Activated CD8-positive, alpha-beta memory T cell treated with anti-CD3 and anti-CD28 coated beads, Interleukin-2, amount 50 U/mL, for 48 hours (primary cell): ENCODE measurements at places on chromosomes 11 and 22.

DNA sequence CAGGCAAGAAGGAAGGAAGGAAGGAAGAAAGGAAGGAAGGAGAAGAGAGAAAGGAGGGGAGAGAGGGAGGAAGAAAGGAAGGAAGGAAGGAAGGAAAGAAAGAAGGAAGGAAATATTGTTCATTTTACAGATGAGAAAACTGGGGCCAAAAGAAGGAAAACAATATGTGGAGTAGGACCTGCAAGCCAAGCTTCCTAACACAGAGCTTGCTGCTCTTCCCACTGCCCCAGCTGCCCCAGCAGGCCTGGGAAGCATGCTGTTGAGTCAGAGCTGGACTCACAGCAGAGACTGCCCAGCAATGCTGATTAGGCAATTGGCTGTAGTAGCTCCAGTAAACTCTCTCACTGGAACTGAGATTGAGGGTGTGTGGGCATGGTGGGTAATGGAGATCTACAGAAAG is 42.6 kb upstream of the SMCO4 start:
- DNase-seq: no peak

DNA sequence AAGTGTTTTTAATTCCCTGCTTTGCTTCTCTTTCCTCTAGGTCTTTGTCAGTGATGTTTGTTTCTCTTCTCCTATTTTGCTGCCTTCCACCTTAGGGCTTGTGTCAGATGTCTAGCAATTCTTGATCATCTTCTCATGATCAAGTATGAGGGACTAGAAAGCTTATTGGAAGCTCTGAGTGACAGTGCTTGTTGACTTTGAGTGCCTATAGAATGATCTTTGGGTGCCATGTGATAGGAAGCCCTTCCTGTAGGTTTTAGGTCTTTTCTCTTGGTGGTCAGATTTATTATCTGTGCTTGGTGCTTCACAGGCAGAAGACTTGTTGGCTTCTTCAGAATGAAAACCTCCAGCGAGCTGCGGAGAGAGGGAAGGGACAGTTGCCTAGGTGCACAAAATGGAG is 43.1 kb downstream of the BSX start:
- no peak for DNase-seq

DNA sequence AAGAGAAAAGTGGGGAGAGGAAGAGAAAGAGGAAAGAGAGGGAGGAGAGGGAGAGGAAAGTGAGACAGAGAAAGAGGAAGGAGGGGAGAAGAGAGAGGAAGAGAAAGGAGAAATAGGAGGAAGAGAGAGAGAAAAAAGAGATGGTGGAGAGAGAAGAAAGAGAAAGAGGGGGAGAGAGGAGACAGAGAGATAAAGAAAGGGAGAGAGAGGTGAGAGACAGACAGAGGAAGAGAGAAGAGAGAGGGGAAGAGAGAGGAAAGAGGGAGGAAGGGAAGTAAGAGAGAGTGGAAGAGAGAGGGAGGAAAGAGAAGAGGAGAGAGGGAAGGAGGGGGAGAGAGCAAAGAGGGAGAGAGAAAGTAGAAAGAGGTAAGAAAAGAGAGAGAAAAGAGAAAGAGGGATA is 9.4 kb upstream of the SEZ6L start:
- no peak for DNase-seq

DNA sequence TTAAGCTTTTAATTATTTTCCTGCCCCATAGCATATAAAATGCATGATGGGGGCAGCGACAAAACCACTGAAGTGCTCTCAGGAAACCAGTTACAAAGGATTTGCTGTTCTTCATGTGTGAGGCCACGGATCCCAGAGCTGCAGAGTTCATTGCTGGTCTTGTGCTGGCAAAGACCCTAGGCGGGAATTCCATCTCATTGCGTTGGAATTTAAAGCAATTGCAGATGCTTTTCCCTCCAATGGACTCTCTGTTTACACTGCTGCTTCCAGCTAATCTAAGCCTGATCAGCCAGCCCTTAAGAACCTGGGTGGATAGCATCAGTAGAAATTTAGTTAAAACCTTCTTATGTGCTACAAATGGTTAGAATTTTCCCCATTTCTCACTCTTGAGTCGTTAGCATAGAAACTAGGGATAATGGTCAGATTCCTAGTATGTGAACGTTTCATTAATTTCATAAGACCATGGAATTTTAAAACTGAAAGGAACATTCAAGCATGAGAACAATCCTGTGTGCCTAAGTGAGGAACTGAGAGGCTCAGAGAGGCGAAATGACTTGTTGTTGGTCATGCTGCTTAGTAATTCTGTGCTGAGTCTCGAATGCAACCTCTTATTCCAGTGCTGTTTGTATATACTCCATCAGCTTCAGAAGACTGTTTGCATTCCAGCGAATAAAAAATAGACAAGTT is 36.1 kb upstream of the ADSL start:
- no peak for DNase-seq

GRCh38 chr11:135027461-135027860 is 615.4 kb upstream of the B3GAT1 start:
- no peak for DNase-seq

GRCh38 chr11:6079463-6079862 is 28.0 kb upstream of the OR56B4 start:
- no peak for DNase-seq

GRCh38 chr11:92306966-92307510 is 82.4 kb downstream of the FAT3 start:
- DNase-seq: no peak

GRCh38 chr11:27028561-27028965 is 12.1 kb upstream of the BBOX1 start:
- DNase-seq: no peak

- peak; percentile 84 for DNase-seq
Measured at GRCh38 chr11:118929501-118930093, 3.9 kb upstream of the BCL9L start.

DNA sequence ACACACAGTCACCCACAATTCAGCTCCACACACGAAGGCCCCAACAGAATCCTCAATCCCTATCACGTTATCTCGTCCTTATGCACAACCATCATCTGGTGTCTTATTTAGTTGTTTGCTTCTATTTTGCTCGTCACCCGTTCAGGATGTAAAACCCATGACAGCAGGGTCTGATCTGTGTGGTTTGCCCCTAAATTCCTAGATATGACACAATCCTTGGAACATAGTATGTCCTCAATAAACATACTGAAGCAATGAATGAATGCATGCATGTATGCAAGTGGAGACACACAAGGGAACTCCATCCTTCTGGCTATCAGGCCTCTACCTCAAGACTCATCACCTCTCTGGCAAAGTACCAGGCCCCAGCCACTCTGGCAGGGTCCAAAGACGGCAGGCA is 20.2 kb downstream of the STARD10 start:
- no peak for DNase-seq

DNA sequence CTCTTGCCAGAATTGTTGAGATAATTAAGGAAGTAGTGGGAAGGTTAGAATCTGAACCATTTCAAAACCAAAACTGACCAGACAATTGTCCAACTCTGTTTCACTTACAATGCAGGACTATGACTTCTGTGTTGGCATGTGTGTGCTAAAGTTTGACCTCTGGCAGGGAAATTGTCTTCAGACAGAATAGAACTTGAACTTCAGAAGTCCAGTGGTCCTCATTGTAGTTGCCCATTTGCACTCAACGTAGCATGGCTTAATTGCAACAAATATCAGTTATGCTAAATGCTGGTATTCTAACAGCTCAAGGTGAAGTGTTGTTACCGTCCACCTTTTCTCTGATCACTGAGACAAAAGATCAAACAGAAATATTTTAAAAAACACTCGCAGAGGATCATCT is 47.2 kb downstream of the BLID start:
- DNase-seq: no peak

DNA sequence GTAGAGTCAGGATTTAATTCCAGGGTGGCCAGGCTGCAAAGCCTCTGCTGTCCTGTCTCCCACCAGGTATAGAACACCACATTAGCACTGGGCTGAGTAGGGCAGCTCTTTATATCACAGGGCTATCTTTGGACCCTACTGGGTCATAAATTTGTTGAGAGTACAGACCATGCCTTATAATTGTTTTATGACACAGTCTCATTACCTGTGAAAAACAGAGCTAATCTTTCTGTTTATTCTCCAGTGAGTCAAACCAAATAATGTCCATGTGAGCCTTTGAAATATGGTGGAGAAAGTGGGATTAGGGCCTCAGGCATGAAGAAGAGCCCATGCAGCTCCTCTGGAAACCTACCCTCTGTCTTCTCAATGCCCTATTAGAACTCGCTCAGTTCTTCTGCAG is 49.6 kb upstream of the KIRREL3 start:
- DNase-seq: no peak

DNA sequence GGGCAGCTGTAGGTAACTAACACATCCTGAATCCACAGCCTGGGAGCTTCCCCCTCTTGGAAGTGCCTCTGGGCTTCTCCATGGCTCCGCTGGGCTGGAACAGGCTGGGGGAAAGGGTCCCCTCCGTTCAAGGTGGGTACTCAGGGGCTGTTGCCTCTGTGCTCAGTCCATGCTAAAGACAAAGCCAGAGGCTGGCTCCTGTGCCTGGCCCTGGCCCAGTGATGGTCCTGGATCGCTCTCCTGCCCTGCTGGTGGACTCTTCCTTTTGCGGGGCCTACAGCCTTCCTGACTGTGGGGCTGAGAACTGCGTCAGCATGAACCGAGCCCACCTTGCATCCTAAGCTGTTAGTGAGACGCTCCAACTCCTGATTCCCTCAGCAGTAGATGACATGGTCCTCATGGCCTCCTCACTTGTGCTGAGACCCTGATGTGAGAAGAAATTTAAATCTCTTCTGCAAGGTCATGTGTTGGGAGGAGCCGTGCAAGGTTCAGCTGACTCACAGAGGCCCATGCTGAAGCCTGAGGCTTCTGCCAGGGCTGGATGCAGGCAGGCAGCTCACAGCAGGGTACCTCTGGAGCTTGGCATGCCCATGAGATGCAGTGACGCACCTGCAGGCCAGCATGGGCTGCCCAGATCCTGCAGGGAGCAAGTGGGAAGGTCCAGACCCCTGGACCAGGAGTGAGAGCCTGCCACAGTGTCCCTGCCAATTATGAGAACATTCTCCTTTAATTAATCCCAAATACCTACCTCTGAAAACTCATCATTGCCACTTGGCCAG is 1285.5 kb downstream of the TBC1D22A start:
- no peak for DNase-seq

DNA sequence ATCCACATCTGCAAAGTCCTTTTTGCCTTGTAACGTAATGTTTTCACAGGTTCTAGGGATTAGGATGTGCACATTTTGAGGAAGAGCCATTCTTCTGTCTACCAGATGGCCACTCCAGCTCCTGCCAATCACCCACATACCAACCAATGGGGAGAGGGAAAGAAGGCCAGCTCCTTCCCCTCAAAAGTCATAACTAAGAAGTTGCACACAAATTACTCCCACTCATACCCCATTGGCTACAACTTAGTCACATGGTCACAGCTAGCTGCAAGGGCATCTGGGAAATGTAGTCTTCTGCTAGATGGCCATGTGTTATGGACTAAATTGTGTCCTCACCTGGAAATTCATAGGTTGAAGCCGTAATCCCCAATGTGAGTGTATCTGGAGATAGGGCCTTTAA is 15.4 kb upstream of the MYOD1 start:
- DNase-seq: no peak

GRCh38 chr22:22203048-22203971 is 41.3 kb upstream of the VPREB1 start:
- DNase-seq: no peak

DNA sequence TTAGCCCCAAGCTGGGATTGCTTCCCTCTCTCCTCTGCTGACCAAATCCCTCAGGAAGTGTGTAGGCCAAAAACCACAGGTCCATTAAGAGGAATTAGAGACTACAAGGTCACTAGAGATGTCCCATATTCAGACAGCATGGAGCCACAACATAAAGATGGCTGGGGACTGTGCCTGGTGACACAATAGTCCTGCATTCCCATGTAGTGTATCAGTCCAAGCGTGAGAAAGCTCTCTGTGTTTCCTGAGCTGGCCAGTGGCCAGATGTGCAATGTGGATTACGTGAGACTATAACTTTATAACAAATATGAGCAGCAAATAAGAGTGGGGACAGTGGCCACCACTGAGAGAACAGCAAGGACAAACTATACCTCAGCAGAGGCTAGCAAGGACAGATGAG is 7.6 kb upstream of the MS4A10 start:
- DNase-seq: no peak

DNA sequence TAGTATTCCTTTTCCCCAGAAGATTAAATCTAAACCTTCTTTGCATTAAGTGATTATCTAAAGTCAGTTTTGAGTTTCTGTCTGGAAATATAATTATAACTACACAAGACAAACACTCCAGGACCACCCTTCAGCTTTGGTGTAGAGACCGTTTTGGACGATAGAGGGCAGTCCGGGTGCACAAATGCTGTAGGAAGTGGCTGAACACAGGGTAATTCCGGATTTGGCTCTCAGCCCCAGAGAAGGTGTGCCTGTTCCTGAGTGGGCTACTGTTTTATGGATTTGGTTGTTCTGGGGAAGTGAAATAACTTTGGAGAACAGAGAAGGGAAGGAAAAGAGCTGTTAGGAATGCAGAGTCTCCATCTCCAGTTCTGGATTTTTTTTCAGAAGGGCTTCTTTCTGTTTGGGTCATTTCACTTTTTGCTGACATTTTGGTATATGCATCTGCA is 14.8 kb downstream of the EXT2 start:
- DNase-seq: peak; percentile 73

DNA sequence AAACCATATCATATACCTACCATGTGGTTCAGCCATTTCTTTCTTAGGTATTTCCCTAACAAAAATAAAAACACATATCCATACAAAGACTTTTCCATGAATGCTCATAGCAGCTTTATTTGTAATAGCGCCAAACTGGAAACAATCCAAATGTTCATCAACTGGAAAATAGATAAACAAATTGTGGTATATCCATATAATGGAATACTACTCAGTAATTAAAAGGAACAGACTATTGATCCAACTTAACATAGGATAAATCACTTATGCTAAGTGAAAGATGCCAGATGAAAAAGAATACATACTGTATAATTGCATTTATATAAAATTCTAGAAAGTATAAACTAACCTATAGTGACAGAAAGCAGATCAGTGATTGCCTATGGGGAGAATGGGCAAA is 323.3 kb downstream of the BUD13 start:
- no peak for DNase-seq

DNA sequence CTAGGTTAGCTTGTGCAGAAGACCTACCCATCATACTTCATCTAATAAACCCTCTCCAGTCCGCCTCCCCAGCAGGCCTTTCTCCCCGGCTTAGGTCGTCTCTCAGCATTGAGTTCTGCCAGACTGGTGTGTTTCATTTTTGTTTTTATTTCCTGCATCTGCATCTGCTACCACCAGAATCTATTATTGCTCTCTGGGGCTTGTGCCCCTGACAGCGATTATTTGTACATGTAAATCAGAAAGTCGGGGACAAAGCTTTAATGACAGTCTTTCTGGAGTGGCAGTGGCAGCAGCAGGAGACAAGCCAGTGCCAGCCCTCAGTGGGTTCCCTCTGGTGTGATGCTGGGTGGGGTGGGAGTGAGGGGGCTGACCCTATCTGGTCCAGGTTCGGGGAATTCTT is 127.5 kb downstream of the PKNOX2 start:
- no peak for DNase-seq

DNA sequence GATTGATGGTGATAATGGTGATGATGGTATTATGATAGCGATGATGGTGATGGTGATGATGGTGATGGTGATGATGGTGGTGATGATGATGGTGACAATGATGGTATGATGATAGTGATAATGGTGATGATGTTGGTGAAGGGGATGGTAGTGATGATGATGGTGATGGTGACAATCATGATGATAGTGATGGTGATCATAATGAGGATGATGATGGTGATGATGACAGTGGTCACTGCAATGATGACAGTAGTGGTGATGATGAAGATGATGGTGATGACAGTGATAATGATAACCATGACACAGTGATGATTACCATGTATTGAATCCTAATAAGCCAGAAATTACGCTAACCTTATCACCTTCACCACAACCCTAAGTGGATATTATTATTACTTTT is 128.2 kb downstream of the SHANK2 start:
- no peak for DNase-seq
